ENCODE measurements at places on chromosomes 1 and 21.

DNA sequence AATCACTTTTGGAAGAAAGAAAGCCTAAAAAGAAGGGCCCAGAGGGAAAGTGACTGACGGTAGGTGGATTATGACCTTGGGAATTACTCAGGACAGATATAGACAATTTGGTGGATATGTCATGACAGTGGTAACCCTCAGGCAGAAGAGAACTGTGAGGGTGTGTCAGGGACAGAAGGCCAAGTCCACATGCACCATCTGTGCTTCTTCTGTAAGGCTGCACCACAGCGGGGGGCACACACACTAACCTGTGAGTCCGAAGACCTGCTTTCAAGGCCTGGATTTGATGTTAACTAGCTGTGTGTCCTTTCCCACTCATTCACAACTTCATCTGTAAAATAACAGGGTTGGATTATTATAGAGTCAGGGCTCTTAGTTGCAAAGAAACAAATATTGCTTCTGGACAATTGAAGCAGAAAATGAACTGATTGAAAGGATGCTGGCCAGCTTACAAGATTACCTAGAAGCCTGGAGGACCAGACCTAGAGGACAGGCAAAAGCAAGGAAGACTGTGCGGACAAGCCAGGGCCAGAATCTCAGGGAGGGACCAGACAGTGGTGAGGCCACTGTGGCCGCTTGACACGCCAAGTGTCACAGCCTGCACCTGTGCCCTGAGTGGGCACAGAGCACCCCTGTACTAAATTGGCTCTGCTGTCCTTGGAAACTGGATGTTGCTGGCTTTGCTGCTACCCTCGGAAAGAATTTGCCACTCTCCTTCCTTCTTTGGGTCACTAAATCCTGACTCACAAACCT, 34.7 kb upstream of the USP24 start:
- DNase-seq, result no peak

DNA sequence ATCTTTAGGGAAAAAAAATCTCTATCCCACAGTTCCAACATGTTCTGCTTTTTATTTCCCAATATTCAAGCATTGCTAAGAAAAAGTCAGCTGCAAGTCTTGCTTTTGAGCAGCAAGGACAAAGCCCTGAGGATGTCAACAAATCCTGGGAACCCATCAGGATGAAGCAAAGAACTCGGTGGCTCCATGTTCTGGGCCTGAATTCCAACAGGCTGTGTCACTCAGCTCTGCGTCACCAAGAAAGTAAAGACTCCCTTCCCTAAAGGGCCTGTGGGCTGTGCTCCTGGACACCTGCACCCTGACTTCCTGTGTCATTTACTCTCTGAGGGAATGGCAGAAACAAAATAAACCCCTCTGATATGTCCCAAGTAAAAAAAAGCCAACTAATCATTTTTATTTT, 95.5 kb downstream of the TIAM1 start:
- no peak for DNase-seq

GRCh38 chr1:221169447-221169889, 290.2 kb downstream of the HLX start:
- DNase-seq, result no peak

GRCh38 chr1:188641566-188642211, 1812.9 kb downstream of the PLA2G4A start:
- no peak for DNase-seq

GRCh38 chr1:56967900-56968832, 2.4 kb upstream of the C8B start:
- no peak for DNase-seq

GRCh38 chr1:225996946-225997545, 2.1 kb downstream of the SDE2 start:
- DNase-seq, result no peak

DNA sequence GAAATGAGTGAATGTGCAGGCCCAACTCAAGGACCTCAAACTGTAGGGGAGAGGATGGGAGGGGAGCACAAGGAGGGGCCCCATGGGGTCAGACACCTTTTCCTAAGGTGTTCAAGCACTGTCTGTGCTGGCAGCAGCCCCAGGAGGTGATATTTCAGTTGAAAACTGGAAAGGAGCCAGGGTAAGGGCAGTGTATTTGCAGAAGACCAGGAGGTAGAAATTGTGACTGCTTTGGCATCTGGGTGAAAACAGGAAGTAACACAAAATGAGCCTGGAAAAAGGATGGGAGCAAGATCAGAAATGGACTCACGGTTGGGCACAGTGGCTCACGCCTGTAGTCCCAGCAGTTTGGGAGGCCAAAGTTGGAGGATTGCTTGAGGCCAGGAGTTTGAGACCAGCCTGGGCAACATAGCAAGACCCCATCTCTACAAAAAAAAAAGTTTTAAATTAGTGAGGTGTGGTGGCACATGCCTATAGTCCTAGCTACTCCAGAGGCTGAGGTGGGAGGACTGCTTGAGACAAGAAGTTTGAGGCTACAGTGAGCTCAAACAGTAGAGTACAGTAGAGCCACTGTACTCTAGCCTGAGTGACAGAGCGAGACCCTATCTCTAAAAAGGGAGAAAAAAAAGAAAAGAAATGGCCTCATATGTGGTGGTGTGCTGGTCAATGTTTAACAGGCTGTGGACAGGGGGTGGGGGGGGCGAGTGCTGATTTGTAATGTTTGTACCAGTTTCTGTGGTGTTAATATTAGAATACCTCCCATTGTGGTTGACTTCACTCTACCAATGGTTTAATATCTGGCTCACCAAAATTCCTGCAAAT, 76.2 kb upstream of the ANGPTL1 start:
- no peak for DNase-seq

GRCh38 chr1:243494741-243495431, 239.0 kb downstream of the SDCCAG8 start:
- no peak for DNase-seq

GRCh38 chr1:14817223-14818170, 219.0 kb downstream of the KAZN start:
- DNase-seq, result no peak

- no peak for DNase-seq
Measured at GRCh38 chr1:97137862-97138514, 416.4 kb downstream of the PTBP2 start.

DNA sequence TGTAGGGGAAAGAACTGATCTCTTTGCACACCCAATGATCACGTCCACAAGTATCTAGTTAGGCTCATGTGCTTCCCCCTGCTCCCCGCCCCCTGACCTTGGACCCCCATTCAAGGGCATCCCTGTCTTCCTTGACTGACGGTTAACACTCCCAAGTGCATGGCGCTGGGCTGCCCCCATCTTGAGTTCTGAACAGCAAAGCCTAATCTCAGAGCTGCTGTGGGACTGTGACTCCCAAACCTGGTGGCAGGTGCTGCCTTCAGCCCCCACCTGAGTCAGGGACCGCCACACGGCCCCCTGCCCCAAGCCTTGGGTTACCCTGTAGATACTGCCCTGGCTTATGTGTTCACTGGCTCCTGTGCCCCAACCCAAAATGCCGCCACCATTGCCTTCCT, 925 bp downstream of the TNNI1 start:
- DNase-seq, result no peak

DNA sequence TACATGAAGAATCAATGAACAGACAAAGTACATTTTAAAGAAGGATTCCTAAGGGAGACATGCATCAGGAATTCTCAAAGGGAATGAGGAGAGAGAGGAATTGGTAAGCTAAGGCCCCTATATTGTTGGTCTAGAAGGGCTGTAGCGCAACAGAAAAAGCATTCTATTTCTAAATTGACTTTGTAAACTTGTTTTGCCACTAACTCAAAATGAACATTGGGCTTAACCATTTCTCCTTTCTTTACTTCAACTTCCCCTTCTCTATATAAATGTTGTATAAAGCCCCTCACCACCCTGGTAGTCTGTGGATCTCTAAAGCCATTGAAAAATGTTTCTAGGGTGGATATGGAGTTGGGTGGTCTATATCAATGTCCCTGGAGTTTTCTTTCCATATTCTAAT, 20.4 kb upstream of the OR6N2 start:
- no peak for DNase-seq

DNA sequence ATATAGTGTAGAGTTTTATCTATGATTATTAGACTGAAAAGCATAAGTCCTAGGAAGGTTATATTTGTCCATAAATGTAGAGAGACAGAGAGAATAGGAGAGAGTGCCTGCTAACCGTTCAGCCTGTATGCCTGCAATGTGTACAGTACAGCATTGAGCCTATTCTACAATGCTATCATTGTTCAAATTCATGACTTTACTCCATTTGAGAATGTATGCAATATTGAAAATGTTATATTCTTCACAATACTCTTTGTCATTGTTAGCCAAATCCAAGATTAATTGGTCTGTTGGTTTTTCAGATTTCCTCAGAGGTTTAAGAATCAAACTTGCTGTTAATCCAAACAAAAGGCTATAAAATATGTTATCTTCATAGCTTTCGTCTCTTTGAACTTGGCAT, 585.2 kb upstream of the B3GALT2 start:
- DNase-seq, result no peak

GRCh38 chr1:32742956-32743355, 40.4 kb upstream of the SYNC start:
- DNase-seq, result no peak

Data from T-helper 22 cell (primary cell).